Stimulated activated CD8-positive, alpha-beta memory T cell treated with anti-CD3 and anti-CD28 coated beads, Interleukin-2, amount 100 ng/mL, for 1 hour (primary cell): ENCODE measurements at places on chromosomes 7 and 10.

DNA sequence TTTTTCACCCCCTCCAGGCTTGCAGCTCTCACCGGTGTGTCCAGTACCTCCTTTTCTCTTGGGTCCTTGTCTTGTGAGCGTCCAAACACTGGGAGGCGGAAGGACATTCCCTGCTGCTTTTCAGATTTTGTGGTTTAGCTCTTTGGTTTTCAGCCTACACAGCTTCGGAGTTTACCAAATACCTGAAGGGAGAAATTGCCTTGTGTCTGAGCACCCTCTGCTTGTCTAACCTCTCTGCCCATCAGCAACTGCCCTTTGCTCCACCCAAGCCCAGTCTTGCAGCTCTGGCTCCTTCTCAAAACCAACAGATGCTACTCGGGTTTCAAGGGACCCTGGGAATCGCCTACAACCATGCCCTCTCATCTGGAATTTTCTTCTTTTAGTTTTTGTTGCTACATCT is 519.1 kb upstream of the IGFBP3 start:
- DNase-seq = no peak

DNA sequence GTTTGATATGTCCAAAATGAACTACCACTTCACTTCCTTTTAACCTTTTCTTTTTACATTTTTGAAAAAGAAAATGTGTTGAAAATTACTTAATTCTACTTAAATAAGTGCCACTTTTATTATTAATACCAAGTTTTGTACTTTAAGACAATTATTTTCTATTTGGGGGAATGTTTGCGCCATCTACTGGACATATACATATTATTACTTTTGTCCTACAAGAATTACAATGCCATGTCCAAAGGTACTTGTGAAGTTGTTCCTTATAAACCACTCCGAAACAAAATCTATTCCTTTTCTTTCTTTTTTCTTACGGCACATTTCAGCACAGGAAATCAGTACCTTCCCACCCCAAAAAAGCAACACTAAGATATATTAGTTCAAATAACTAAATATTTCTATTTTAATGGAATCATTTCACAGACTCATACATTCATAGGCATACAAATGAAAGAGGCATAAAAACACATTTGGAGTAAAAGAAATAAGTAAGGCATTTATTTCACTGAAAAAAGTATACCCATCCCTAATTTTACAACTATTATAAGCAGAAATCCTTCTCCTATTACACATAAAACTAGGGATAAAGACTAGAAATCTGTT is 169.9 kb downstream of the RNF133 start:
- no peak for DNase-seq

DNA sequence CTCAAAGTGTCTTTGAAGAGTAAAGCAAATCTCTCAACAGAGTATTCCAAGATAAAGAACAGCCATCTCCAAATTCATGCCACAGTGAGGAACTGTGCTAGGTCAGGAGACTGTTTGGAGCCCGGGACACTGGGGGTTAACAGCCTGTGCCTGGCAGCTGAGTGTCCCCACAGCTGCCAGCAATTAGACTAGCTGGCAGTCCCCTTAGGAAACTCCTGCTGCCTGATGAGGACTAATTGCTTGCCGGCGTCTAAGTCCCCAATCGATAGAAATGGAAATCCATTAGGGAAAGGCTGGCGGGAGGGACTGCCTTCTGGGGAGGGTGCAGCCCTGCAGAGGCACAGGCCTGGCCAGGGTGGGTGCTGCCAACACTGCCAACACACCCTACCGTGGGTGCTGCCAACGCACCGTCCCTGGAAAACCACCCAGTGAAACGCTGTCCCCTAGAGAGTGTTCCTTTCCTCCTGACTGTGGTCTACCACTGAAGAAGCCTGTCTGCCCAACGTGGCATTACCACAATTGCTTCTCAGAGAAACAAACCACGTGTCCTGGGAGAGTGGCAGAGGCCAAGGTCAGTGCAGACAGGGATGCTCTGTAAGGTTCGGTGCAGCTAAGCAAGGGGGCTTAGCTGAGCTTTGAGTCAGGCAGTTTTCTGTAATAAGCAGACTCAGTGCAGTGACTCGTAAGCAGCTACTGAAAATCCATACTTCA is 60.8 kb downstream of the XRCC2 start:
- DNase-seq = no peak

DNA sequence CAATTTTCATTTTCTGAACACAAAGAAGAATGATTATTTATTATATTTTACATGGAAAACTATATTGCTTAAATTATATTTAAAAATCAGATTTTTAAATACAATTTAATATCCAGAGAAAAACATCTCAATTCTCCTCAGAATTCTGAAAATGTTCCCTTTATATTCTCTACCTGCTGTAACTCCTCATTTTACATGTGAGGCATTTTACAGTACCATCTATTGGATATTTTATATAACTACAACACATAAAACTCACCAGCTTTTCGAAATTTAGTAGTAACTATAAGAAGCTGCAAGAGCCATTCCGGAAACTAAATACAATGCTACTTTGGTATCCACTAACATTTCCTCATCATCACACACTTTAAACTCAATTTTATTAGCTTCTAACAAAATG is 264.6 kb downstream of the DGKB start:
- DNase-seq = no peak

DNA sequence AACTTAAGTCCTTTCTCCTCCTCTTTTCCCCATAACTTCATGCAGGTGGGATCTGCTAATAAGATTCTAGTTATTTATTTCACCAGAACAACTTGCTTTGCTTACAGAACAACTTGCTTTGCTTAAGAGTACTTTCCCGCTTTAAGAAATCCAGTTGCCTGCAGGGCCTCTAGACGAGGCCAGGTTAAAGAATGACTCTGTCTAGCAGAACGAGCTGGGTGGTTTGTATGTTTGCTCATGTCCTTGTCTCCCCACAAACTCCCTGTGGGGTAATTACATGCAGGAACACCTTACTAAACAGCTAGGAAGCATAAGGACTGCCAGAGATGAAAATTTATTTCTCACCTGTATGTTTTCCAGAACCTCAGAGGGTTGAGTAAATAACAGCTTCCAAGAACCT is 8.8 kb upstream of the FZD8 start:
- DNase-seq = no peak

DNA sequence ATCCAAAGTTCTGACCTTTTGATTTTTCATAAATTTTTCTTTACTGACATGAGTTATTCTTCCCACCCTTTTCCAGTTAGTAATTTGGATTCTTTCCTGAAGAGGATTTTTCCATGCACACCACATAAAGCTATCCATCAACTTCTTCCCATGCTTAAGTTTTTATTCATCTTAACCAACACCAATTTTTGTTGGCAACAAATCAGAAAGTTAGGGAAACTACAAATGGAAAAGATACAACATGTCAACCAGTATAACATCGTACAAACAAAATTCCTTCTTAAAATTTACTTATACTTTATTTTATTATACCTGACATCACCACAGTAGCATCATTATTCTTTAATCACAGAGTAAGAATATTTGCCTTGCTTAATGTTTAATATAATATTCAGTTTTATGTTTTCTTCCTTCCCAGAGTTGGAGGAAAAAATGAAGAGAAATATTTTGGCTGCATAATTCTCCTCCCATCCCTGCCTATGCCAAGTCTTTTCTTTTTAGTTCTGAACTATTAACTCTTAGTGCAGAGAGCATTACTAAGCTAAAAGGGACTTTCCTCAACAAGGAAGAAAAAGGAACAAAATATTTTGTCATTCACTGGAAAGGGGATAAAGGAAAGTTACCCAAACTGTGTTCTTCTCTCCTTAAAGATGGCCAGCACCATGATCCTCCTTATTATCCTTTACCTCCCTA is 67.5 kb upstream of the MEOX2 start:
- DNase-seq = no peak

DNA sequence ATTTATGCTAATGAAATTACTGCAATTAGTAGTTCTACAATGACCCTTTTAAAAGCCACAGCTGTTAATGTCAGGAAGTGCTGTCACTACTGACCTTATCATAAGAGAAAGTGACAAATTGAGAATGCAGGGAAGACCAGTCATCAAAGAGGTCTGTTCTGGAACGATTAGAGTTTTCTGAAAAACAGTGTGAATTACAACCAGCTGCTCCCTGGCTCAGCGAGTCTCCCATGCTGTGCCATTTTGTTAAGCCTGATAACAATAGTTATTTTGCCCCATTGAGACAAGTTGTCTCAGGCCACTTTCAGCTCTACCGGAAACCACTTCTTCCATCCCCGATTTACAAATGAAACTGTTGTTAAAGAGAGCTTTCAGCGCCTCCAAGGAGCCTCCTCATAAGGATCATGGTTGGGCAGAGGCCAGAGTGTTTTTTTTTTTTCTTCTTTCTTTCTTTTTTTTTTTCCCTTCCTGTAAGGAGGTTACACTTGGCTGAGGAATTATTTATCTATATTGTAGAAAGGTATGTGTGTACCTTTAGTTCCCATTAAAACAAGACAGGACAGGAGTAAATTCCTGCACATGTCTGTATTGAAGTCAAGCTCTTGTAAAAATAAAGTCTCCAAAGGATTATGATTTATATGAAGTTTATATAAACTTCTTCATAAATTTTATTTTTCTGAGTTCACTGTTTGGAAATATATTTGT is 173.6 kb downstream of the CDCA7L start:
- DNase-seq = no peak

GRCh38 chr10:43170491-43170890 is 32.2 kb downstream of the CSGALNACT2 start:
- DNase-seq = no peak

- DNase-seq = no peak
Measured at GRCh38 chr10:15472431-15473395, 101.6 kb upstream of the FAM171A1 start.
